A549 treated with DMSO at 1 μM for 4 hours (cell line): ENCODE measurements at places on chromosomes 2 and 18. TPM values are rescaled to one million over a fixed set of nuclear protein-coding genes. Genes with fewer than 3 reads are reported as not detected.

Gene PRKAG3
- total RNA-seq: not detected in 5 replicates

Gene SKOR2
- total RNA-seq: not detected in 5 replicates

Gene TRABD2A
- total RNA-seq: 8.9 to 10.8 TPM (median 10.3 TPM) in 5 replicates

Gene PNPT1
- 32.8 to 70.3 TPM (median 39.8 TPM) in 5 replicates for total RNA-seq

Gene HIBCH
- total RNA-seq: 13.8 to 16.7 TPM (median 14.5 TPM) in 5 replicates

Gene RAX
- not detected in 5 replicates for total RNA-seq

Gene SLC14A1
- 0.17 to 0.21 TPM (median 0.19 TPM) in 4 of 5 replicates, not detected in the other for total RNA-seq

Gene CTNNA2
- 0.17 to 0.52 TPM (median 0.22 TPM) in 5 replicates for total RNA-seq

Gene PID1
- total RNA-seq: 2.7 to 3.5 TPM (median 2.9 TPM) in 5 replicates

Gene TUBA3E
- total RNA-seq: not detected in 5 replicates

Gene PROM2
- total RNA-seq: 0.33 TPM in 1 of 5 replicates, not detected in the others

Gene MERTK
- 1.7 to 2.7 TPM (median 2.1 TPM) in 5 replicates for total RNA-seq

Gene MATN3
- 8.9 to 15.9 TPM (median 12.6 TPM) in 5 replicates for total RNA-seq

Gene NT5DC4
- total RNA-seq: not detected in 5 replicates

Gene DUSP2
- total RNA-seq: 0.20 to 0.57 TPM (median 0.51 TPM) in 5 replicates

Gene ADD2
- 23.1 to 29.2 TPM (median 25.3 TPM) in 5 replicates for total RNA-seq

Gene MC5R
- total RNA-seq: not detected in 5 replicates

Gene COL3A1
- 0.22 to 0.26 TPM (median 0.25 TPM) in 5 replicates for total RNA-seq

Gene TIGD1
- total RNA-seq: 4.7 to 5.9 TPM (median 5.4 TPM) in 5 replicates

Gene CIDEA
- not detected in 5 replicates for total RNA-seq

Gene PDCD1
- not detected in 5 replicates for total RNA-seq
